ENCODE measurements at places on chromosomes 5 and 9.

DNA sequence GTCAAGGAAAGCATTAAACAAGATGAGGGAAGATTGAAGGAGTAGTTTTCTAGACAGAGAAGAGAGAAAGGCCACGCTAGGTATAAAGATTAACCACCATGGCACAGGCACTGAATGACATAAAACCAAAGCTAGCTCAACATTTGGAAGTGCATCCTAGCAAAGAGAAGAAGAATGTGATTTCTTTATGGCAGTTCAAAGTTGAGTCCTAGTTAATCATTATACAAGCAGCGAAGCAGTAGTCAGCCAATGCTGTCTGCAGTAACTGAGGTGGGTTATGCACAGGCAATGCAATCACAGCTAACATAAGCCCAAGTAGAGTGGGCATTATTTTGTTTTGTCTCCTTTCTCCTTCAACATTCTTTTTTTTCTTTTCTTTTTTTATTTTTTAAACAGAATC, 24.0 kb upstream of the ANKRD31 start:
- DNase-seq: no peak

GRCh38 chr5:68370196-68370595, 154.6 kb downstream of the PIK3R1 start:
- no peak for DNase-seq

DNA sequence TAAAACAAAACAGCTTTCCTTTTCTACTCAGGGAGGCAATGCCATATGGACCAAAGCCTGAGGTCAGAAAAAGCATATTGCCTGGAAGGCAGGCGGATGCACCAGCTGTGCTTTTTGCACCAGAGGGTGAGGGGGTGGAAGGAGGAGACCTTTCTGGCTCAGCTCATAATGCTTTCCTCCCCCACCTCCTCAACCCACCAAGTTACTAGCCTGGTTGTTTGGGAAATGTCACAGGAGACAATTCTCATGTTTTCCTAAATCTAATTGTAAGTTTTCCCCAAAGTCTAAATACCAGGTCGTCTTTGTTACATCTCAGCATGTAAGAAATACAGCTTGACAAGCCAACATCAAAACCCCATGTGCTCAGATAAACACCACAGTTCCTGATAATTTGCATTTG, 72.6 kb upstream of the DMRTA1 start:
- DNase-seq: no peak

- DNase-seq: no peak
Observed at GRCh38 chr5:138905541-138905940, 30.4 kb upstream of the LRRTM2 start.

DNA sequence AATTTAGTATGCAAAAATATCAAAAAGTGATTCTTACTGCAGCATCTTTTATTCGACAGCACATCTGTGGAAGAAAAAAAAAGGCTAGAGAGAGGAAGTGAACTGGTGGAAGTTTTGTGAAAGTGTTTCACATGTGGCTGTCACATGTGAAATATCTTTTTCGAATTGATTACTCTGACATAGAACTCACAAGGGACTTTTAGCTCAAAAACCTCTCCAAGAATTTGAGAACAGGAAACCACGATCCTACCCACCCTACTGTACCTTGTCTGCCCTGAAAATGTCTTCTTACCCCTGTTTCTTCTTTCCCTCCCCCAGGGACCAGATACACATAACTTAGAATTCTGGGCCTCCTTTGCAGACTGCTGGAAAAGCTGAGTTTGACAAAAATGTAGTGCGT, 106.5 kb upstream of the PRRC1 start:
- DNase-seq: no peak

DNA sequence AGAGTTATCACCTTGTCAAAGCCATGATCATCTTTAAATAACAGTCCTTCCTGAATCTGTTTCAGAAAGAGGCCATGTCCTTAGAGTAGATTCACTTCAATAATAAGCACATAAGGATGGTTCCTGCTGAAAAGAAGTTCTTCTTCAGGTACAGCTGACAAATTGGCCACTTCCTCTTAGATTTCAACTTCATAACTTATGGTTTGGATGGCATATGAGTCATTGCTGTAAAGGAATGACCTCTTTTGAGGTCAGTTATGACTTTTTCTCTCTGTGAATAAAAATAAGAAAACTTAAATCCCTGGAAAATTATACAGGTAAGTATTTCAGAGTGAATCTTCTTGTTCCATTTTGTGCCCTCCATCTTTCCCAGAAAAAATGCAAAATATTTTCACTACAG, 555.3 kb upstream of the ZNF462 start:
- no peak for DNase-seq

DNA sequence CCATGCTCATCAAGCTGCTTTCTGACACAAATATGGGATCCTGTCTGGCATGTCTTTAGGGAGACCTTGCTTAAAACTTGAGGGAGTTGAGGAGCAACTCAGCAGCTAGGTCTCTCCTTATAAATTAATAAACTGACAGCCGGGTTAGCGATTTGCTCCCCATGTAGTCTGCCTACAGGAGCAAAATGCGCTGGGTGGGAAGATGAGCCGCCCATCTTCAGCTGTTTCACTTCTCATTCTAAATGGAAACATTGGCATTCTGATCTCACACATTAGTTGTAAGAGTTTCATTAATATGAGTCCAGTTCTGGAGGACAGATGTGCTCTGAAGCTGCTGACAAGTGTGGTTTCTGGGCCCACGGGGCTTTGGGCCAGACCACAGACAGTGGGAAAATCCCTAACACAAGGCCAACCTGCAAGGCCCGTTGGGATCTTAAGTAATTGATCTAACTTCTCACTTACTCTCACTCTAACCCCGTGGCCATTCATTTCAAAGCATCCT, 197.0 kb downstream of the MCTP1 start:
- no peak for DNase-seq

- DNase-seq: no peak
Observed at GRCh38 chr5:167764641-167765289, 526.7 kb upstream of the WWC1 start.

Measured in iPS-NIHi11 (cell line).